ENCODE measurements at places on chromosomes 2 and 18.

DNA sequence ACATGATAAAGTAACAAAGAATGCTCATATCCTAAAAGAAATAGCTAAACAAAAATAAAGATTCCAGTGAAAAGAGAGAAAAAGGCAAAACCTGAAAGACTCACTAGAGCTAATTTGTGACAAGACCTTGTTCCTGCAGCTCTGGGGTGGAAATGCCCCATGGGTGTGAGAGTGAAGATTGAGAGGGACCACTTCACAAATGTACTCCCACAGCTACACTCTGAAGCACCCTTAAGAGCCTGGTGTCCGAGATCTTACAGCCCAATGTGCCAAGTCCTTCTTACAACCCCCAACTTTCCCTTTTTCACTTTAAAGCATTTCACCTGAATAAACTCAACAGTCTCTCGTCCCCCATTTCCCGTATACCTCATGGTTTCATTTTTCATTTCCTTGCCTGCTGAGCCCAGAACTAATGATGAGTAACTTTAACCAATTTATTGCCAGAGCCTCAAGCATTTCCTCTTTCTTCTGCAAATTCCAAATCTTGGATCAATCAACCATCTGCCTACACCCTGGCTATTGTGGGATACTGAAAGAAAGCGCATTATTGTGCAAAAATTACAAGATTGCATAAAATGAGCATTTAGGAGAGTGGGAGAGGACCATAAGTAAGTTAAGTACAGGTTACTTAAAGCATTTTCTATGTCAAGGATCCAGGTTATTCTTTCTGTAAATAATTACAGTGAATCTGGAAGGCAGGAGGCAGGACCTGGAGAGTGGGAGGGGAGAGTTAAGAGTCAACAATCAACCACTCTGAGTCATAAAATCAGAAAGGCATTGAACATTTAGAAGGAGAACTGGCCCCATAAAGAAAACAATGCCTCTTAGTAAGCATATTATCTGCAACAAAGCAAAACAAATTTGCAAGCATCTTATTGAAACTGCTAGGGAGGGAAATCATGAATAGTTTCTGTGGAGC is 804.4 kb upstream of the CELF4 start:
- DNase-seq: no peak

DNA sequence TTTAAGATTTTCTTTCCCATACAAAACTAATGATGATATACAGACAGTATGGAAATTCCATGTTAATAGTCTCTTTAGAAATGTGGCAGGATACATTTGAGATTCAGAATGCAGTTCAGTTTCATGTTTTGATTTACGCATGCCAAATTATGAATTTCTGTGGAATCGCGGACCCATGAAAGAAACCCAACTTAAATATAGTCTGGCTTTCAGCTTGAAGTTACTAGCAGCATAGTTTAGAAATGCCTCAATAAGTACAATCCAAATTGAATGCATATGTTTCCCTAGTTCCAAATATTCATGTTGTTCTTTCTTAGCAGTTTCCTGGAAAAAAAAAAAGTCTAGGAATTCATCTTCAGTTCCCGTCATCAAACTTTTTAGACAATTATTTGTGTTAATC is 164.1 kb upstream of the RASGRP3 start:
- no peak for DNase-seq

DNA sequence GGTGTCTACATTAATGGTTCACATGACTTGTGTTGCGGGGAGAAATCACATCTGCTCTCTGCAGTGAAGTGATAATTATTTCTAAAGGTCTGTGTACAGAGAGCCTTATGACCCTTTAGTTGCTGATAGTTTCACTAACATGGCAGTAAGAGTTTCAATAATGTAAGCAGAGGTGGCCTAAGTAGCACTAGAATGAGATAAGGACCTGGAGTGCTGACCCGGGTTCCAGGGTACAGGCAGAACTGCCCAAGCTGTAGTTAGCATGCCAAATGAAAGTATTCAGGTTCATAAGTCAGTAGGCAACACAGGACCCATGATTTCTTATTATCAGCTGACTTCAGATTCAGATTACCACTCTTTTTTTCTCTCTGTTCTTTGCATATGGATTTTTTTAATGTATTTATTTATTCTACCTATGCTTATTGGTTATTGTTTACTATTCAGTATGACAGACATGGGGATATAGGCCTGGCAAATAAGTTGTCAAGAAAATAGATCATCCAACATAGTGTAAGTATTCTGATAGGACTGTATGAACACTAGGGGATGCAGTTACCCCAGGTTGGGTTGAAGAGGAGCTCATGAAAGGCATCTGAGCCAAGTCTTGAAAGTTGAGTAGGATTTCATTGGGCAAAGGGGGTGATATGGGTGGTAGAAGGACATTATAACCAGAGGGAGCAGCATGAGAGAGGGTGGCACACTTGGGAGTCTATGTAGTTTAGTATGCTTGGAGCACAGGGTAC is 105.2 kb downstream of the CCDC85A start:
- no peak for DNase-seq

GRCh38 chr2:239375278-239376061 is 25.4 kb downstream of the HDAC4 start:
- DNase-seq: no peak

GRCh38 chr2:109144271-109144670 is 15.3 kb downstream of the SH3RF3 start:
- no peak for DNase-seq

- no peak for DNase-seq
These were observed 30.9 kb downstream of the RALBP1 start for GRCh38 chr18:9506046-9506792.

GRCh38 chr2:210522399-210522798 is 34.0 kb upstream of the CPS1 start:
- no peak for DNase-seq

- DNase-seq: no peak
These were observed 9.1 kb upstream of the LYPD6B start for GRCh38 chr2:149029307-149029965.

DNA sequence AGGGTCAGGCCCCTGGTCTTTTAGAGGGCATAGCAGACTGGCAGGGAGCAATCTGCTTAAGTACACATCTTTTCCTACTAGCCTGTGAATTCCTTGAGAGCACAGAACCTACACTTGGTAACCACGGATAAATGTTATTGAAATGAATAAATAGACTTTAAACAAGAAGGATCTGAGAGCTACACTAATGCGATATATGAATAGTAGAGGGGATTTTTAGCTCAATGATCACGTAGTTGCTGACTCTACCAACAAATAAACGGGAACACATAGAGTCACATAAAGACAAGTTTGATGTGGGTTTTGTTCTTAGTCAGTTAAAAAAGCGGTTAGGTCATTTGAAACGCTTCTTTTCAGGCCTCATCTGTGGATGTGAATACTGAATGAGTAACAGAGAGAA is 290.3 kb upstream of the CCDC68 start:
- no peak for DNase-seq

DNA sequence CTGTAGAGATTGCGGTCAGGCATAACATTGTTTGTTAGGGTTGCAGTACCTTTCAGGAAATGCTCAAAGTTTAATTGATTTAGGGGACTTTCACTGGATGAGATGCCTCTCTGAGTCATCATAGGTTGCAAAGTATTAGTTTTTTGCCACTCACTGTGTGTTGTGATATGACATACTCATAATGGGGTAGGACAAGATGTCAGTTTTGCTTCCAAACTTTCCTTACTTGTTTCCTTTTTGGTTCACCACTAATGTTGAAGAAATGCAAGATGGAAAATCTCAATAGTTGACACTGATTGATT is 35.0 kb upstream of the PTH2R start:
- no peak for DNase-seq

DNA sequence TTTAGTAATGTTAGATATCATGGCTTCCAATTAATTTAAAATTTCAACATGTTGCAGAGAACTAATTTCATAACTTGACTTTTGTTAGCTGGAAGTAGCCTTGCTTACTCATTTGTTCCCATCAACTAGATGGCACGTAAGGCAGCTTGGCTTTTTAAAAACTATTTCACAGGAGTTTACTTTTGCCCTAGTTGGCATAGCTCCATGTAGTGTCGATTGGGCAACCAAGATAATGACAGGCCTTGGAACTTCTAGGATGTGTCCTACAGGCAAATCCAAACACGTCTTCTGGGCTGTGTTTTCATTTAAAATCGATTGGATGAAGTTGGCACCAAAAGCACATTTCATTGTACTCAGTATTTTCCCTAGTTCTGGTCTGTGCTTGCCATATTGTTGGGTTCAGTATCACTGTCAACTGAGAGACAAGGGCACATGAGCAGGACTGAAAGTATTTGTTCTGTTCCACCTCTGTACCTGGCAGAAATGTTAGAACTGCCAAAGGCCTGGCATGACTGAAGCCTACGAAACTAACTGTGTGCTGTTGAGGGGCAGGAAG is 29.4 kb downstream of the HADHB start:
- no peak for DNase-seq

DNA sequence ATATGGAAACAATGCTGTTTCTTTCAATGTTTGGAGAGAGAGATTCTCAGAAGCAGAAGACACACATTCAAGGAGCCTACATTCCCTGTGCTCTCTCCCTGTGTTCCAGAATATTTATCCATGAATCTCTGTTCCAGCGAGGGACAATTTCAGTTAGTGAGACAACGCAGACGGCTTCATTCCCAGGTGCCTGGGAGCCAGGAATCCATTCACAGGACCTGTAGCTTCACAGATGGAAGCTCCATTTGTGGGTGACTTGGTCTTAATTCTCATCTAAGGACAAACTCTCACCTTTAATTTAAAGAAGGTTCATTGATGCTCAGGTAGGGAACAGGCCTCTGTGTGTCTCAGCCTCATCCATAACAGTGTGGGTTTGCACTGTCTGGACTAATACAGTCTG is 1156.6 kb downstream of the RPIA start:
- DNase-seq: no peak

DNA sequence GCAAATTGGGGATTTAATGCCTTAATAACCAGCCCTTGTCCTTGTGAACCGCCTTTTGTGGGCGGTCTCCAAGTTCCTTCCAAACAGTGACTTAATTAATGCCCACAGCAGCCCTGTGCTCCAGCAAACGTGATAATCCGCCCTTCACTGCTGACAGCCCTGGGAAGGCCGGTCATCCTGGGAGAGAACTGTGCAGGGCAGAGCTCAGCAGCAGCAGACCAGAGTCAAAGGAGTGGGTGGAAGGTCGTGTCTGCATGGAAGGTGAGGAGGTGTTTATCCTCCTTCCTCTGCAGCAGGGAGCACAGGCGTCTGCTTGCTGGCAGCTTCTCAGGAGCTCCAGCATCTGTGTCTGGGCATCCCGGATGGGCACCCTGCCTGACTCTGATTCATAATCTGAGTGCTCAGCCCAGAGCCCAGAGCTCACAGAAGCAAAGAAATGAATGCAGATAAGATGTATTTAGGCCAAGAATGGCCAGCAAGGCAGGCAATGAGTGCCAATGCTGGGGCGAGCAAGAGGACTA is 270.0 kb upstream of the PXDN start:
- no peak for DNase-seq

GRCh38 chr2:19987936-19988335 is 2.0 kb downstream of the WDR35 start:
- DNase-seq: no peak

DNA sequence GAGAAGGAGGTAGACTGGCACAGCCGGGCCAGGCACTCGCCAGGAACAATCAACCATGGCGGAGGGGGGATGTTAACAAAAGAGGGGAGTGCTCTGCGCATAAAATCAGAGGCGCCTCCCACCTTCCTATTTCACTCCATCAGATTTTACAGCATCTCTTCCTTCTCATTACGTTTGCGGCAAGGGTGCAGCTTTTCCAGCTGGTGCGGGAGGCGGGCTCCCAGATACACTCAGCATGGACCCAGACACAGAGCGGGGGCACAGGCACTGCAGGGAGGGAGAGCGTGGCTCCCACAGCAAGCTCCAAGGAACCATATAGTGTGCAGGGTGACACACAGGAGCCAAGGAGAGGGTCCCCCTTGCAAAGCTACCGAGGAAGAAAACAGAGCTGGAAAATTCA is 176.3 kb downstream of the EIPR1 start:
- DNase-seq: no peak

DNA sequence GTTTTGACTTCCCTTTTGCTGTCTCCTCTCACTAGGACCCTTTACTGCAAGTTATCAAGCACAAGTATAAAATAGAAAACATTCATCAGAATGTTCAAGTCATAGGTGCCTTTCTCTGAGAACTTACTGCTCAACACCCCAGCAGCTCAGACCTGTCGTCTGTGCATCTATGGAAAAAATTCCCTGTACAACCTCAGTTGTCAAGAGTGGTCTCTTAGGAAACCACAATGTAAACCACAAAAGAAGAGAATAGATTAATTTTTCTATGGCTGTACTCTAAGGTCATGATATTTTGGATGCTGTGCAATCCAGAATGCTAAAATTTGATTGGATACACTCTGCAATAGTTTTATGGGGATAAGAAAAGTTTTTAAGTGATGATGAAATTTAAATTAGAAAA is 84.1 kb downstream of the RBMS1 start:
- DNase-seq: no peak
